ENCODE measurements at places on chromosomes 6 and 20.
A peak's percentile ranks its signal among the peaks of the same experiment; 100 is the strongest.

DNA sequence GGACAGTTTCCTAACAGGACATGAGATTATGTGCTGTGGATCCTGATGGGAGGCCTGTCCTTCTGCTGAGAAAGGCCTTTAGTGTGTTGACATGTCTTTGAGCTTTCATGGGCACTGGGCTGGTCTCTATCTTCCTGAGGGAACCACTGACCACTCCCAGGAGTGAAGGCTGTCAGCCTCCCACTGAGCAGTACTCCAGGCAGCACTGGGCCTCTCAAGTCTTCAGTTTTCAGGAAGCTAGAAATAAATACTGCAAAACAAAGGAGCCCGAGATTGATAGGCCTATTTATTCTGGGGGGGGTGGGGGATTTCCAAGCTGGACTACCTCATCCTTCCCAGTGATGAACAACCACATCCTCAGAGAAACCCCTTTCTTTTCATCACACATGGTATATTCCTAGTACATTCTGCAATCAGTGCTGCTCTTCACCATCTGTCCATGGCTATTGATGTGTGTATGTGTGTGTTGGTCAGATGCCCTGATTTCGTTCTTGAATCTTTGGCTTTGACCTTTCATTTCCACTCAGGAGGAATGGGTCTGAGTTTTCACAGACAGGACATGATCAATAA is 180.9 kb upstream of the SPTLC3 start:
- H3K27me3 ChIP-seq: peaks cover 94% of the 10 kb centered on the region
- no peak for DNase-seq
- no peak overlapping the region for H3K4me3 ChIP-seq
- H3K4me1 ChIP-seq: no peaks in the 10 kb centered on the region

DNA sequence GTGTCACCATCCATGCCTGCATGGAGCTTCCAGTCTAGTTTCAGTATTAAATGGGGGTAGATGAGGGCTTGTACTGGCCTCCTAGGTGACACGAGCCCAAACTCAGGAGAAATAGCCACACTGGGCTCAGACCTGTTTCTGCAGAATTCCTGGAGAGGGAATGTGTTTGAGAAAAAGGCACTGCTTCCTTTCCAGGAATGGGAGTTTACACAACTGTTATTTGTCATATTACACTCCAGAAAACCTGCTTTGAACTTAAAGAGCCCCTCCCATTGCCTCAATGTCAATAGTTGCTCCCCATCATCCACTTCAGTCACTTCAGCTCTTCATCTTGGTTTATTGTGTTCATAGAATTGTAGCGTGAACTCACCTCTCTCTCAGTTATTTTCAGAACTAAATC is 151.5 kb downstream of the CFAP61 start:
- H3K4me1 ChIP-seq: no peaks in the 10 kb centered on the region
- peaks cover 78% of the 10 kb centered on the region for H3K27me3 ChIP-seq
- no peak overlapping the region for H3K4me3 ChIP-seq
- no peak overlapping the region for H3K27ac ChIP-seq

DNA sequence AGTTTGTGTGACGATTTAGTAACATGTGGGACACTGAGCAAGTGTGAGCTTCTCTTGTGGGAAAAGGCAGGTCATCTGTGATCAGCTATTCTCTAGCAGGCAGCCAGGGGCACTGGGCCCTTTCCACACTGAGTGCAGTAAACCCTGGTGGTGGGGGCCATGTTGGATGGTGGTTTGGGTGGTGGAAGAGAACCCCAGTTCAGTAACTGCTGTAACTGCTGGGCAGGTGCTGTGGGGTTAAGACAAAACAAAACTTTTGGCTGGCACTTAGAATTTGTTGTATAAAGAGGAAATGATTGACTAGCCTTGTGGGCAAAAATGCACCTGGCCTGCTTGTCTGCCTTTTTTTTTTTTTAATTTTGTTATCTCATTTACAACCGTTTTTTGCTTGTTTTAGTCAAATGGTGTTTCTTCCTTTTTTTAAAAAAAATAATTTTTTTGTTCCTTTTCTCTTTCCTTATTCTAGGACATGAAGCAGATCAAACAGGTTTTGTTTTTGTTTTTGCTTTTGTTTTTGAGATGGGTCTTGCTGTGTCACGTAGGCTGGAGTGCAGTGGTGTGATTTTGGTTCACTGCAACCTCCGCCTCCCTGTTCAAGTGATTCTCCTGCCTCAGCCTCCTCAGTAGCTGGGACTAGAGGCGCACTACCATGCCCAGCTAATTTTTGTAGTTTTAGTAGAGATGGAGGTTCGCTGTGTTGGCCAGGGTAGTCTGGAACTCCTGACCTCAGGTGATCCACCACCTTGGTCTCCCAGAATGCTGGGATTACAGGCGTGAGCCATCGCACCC is 59.8 kb downstream of the IGF2R start:
- peaks cover 31% of the 10 kb centered on the region for H3K36me3 ChIP-seq
- peak overlapping the region; percentile 78 for H3K27ac ChIP-seq
- DNase-seq: no peak
- H3K4me3 ChIP-seq: no peak overlapping the region
- no peaks in the 10 kb centered on the region for H3K27me3 ChIP-seq
- peaks cover 24% of the 10 kb centered on the region for H3K4me1 ChIP-seq

DNA sequence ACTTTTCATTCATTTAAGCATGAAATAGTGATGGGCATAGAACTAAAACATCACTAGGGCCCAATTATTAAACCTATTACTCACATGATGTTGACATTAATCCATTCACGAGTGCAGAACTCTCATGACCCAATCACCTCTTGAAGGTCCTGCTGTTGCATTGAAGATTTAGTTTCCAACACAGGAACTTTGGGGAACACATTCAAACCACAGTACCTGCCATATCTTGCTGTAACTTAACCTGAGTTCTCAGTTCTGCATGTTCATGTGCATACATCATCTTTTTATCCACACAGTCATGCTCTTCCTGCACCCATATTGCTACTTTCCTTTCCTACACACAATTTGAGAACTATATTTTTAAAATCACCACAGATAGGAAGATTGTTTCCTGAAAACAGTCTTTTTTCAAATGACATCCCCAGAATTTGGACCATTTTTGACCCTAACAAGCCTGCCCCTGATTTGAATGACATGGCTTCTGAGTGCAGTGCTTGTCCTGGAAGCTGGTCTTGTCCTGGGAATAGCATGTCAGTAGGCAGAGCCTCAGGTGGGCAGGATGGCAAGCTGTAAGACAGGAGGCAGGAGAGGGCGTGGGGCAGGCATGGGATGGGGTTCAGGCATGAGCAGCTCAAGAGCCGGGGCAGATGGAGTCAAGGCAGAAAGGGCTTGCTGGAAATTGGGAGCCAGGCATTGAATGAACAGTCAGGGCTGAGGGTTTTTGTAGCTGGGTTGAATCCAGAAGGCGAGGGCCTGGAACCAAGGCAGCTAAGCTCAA is 49.2 kb upstream of the FOXC1 start:
- no peak overlapping the region for H3K27ac ChIP-seq
- no peaks in the 10 kb centered on the region for H3K36me3 ChIP-seq
- H3K27me3 ChIP-seq: peaks cover 4% of the 10 kb centered on the region
- H3K4me1 ChIP-seq: no peaks in the 10 kb centered on the region
- H3K4me3 ChIP-seq: no peak overlapping the region

GRCh38 chr6:7906741-7907140 is 3.8 kb downstream of the TXNDC5 start:
- peaks cover 15% of the 10 kb centered on the region for H3K4me1 ChIP-seq
- no peak for DNase-seq
- peaks cover 31% of the 10 kb centered on the region for H3K36me3 ChIP-seq
- no peak overlapping the region for H3K4me3 ChIP-seq
- H3K27ac ChIP-seq: no peak overlapping the region
- H3K27me3 ChIP-seq: no peaks in the 10 kb centered on the region

All from PC-3 (cell line).